NT2/D1 (cell line): ENCODE measurements at places on chromosomes 2 and 18.

DNA sequence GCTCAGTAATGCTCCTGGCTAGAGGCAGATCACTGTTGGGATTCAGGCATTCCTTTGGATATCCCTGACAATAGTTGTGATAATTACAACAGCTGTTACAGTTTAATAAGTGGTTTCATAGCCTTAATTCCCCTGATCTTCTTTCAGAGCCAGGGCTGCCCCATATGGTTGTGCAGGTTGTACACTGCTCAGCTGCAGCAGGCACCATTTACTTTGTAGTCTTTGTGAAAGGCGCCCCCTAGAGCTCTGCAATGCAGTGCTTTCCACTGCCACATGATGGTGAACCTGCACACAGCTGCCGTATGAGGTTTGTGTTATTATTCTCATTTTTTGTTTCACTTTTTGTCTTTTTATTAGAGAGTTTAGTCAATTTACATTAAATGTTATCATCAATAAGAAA lies 239.1 kb downstream of the KCNS3 start:
- DNase-seq = peak; percentile 22

- DNase-seq = no peak
Observed at GRCh38 chr18:22734791-22735627, 198.1 kb upstream of the RBBP8 start.

DNA sequence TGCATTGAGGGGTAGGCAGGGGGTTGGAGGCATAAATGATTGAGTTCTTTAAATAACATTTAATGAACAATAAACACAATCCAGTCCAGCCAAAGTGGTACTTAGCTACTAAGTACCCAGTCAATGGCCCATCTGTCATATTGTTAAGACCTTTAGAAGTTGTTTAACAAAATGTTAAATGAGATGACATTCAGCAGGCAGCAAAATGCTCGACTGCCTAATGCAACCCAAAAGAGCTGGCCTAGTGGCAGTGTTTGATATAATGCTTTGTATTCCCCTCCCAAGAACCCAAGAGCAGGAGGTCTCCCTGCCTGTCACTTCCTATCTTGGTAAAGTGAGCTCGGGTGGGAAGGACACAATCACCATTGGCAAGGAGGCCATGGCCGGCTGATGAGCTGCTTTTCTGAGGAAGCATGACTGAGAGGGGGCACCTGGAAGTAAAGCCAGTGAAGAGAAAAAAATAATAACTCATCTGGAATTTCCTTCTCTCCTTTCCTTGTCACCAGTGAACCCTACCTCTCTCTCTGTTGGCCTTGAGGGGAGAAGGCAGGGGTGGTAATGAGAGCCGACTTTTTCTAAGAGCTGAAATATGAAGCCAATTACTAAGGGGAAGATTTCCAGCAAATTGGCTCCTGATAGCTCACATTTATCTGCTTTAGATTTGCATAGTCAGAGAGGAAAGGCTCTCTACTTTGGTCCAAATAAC lies 140.6 kb downstream of the C1D start:
- DNase-seq = no peak

- no peak for DNase-seq
Observed at GRCh38 chr2:143254110-143254509, 124.9 kb downstream of the ARHGAP15 start.

- DNase-seq = no peak
Observed at GRCh38 chr2:10103179-10103578, 19.4 kb upstream of the RRM2 start.

- DNase-seq = no peak
Observed at GRCh38 chr2:152405206-152406118, 70.5 kb downstream of the FMNL2 start.

GRCh38 chr2:230325316-230326243 lies 1.4 kb upstream of the SP140L start:
- DNase-seq = no peak

- DNase-seq = no peak
Observed at GRCh38 chr18:7415081-7415894, 151.8 kb upstream of the PTPRM start.

DNA sequence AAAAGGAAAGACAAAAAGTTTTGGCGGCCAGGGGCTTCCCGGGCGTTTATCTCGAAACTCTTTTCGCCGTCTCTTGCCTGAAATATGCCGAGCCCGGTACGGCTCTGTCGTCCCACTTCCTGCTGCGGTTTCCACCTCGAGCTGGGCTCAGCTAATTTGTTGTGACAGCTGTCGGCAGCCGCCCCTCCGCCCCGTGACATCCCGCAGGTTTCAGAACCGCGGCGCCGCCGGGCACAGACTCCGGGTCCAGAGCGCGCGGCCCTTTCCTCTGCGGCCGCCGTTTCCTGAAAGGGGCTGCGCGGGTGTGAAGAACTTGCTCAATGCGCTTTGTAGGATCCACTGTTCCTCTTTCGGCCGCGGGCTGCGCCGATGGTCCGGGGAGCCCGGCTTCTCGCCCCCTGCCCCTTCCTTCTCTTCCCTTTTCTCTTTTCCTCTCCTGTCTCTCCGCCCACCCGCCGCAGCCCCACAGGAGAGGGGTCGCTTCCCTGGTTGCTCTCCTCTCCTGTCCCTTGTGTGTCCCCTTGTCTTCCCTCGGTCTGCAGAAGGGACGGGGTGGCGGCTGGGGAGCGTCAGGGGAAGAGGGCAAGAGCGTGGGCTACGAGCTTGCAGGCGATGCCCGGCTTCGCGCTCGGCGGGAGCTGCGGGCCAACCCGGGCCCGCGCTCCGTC lies 648 bp downstream of the ARID5A start:
- DNase-seq = no peak

DNA sequence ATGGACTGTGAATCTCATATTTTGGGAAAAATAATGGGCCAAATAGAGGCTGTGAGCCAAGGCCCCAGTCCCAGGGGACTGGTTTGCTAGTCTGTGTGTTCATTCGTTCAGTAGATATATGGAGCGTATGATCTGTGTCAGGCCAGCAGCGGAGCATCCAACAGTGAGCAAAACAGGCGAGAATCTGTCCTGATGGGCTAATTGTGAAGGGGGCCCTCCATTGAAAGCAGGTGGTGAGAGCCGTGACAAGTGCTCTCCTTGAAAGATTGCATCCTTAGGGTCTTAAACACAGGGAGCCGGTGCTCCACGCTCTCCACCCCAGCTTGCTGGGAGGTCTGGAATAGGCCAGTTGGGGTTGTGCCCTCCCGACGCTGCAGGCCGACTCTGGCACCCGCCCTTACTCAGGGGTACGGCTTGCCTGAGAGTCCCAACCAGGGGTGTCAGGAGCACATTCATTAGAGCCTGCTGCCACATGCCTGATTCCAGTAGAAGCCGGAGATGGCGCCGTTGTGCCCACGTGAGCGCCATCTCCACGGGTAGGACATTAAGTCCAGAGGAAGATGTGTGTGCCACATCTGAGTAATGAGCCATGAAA lies 213.3 kb downstream of the SH3RF3 start:
- no peak for DNase-seq

- no peak for DNase-seq
Observed at GRCh38 chr2:220572385-220572784, 945.0 kb downstream of the SLC4A3 start.

- DNase-seq = no peak
Observed at GRCh38 chr2:101596333-101596732, 101.2 kb upstream of the MAP4K4 start.

- no peak for DNase-seq
Observed at GRCh38 chr2:42864641-42865280, 72.4 kb upstream of the HAAO start.

- no peak for DNase-seq
Observed at GRCh38 chr18:11654736-11655605, 34.1 kb upstream of the GNAL start.

DNA sequence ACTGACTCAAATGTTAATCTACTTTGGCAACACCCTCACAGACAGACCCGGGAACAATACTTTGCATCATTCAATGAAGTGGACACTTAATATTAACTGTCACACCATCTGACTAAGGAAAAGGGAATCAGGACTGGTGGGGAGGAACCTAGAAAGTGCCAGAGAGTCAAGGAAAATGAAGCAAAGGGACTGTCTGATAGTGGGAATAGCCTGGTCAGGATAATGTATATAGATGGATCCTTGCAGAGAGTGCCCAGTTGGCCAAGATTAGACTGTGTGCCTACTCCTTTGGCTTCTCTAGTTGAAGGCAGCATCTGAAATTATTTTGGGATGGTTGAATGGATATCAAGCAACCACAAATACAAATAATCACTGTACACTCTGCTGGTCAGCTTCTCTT lies 45.2 kb downstream of the ARL6IP6 start:
- DNase-seq = no peak

DNA sequence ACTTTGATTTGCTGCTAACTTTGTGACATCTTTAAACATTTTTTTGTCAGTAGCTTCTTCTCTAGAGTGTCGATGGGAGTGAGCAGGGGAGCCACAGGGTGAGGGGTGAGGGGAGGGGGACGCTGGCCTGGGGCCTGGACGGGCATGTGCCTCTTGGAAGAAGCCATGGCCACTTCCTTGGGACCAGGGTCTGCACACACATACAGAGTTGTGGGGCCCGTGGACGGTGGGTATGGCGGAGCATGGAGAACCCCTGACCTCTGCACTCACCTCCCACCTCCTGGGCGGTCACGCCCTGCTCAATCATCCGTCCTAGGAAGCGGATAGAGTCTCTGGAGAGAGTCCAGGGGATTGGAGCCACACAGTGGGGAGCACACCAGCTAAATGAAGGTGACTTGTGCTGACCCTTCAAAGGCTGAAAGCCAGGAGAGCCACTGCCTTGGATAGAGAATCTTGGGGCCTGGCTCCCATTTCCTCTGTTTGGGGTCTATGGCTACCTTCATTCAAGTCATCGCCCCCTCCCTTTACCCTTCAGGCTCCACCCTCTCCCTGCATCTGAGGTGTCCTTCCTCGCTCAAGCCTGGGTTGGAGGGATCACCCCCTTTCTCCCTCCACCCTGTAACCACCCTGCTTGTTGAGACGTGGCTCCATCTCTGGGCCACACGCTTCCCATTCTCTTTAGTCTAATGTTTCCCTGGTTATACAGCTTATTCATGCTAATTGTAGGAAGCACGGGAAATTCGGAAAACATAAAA lies 63.9 kb upstream of the HAAO start:
- no peak for DNase-seq
